ENCODE measurements at places on chromosomes 2 and 18.

GRCh38 chr18:77096936-77097886, 35.4 kb downstream of the MBP start:
- no peak for DNase-seq

- no peak for DNase-seq
Measured at GRCh38 chr2:17199741-17200140, 318.5 kb downstream of the RAD51AP2 start.

DNA sequence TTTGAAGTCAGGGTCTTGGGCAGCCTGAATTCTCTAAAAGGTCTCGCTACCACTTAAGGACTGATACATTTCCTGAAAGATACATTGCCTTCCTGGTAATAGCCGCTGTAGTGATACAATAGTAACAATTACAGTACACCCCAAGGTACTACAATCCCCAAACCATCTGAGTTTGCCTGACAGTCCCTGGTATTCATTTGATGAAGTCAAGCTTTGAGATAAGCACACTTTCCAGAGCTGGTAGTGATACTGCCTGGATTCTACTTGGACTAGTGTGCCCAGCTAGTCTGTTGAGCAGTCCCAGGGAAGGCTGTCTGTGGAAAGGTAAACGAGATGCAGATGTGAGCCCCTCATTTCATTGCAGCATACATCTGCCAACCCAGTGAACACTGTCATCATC, 24.4 kb upstream of the ITGB6 start:
- DNase-seq: no peak

DNA sequence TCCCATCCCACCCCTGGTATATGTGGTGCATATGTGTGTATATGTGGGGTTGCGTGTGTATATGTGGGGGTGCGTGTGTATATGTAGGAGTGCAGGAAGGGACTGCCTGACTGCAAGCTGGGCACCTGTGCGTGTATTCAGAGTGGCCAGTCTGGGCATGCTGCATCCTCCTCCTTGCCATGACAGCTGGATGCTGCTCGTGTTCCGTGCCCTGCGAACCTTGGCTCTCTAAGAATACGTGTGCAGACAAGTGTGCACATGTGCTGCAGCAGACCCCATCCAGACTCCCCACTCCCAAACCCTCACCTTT, 222.1 kb downstream of the CELF4 start:
- DNase-seq: no peak

GRCh38 chr2:98469862-98470544, 25.3 kb downstream of the INPP4A start:
- no peak for DNase-seq

- DNase-seq: no peak
Measured at GRCh38 chr2:42957861-42958301, 165.5 kb upstream of the HAAO start.

GRCh38 chr2:239140346-239141020, 260.3 kb downstream of the HDAC4 start:
- no peak for DNase-seq

All from kidney (tissue), 22 donors.